Naive thymus-derived CD8-positive, alpha-beta T cell (primary cell): ENCODE measurements at places on chromosomes 2 and 18.

- no peak for DNase-seq
Observed at GRCh38 chr2:40353231-40353630, 98.7 kb downstream of the SLC8A1 start.

- no peak for DNase-seq
Observed at GRCh38 chr2:105849431-105850179, 104.9 kb downstream of the NCK2 start.

- DNase-seq: no peak
Observed at GRCh38 chr2:14615760-14616159, 16.8 kb upstream of the LRATD1 start.

GRCh38 chr18:25531207-25531606 is 179.2 kb upstream of the ZNF521 start:
- no peak for DNase-seq

- no peak for DNase-seq
Observed at GRCh38 chr2:186256540-186256939, 229.5 kb upstream of the ZC3H15 start.
